ENCODE measurements at places on chromosomes 2 and 18.

DNA sequence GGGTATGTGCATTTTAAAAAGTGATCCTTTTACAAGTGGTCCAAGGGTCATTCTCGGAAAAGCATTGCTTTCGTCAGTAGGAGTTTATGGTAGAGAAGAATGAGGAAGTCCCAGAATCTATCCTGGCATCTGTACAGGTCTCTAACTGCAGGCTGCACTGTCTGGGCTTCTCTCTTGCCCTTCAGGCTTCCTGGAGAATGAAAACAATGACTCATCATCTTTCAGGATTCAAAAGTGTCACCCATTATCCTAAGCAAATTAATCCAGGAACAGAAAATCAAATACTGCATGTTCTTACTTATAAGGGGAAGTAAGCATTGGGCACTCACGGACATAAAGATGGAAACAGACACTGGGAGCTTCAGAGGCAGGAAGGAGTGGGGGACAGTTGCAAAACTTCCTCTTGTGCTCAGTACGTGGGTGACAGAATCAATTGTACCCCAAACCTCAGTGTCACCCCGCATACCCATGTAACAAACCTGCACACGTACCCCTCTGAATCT is 60.2 kb upstream of the TXNDC2 start:
- no peak for DNase-seq

DNA sequence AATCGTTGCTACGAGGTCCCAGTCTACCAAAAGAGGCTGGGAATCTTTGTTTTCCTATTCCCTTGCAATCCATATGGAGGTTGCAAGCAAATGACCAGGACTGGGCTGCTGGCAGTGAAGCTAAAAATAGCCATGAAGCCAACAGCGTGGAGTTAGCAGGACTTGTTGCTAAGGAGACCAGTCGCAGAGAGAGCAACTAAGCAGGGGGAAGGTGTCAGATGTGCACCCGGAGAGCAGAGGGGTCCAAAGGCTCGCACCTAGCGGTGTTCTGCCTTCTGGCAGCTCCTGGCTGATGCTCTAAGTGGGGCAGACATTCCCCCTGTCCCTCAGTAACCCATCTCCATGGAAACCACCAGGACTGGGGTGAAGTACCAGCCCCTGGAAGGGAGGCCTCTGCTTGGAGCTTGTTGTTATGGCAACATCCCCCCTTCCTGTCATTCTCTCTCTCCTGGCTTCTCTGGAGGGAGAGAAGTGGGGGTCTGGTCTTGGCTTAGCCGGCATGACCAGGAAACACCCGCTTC is 84.6 kb downstream of the DNMT3A start:
- DNase-seq, result no peak

- DNase-seq, result no peak
Observed at GRCh38 chr2:25090801-25091200, 48.9 kb downstream of the EFR3B start.

GRCh38 chr2:158686210-158686691 is 108.9 kb upstream of the DAPL1 start:
- DNase-seq, result no peak

- no peak for DNase-seq
Observed at GRCh38 chr18:41873730-41874129, 81.3 kb upstream of the PIK3C3 start.

DNA sequence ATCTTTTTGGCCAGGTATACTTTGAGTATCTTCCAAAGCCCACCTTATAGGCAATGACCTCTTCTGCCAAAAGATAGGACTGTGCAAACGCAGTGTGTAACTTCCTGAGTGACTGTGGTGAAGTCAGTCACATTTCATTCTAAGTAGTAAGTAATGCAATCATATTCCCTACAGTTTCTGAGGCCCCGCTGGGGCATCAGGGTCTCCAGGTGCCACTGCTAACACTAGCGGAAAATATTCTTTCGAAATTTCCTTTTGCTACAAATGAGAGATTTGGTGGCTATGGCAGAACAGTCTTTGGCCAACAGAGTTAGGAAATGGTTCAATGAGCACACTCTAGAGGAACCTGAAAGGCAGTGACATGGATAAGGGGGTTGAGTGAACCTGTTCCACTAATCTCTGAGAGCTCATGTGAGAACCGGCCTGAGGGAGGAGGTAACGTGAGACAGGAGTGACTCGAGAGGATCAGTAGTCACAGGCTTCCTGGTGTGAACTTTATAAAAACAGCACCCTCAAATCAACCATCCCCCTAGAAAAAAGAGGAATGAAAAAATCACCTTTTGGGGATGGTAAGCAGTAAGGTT is 102.6 kb upstream of the LPIN2 start:
- DNase-seq, result no peak

GRCh38 chr2:122451040-122451439 is 695.6 kb downstream of the TSN start:
- no peak for DNase-seq

- no peak for DNase-seq
Observed at GRCh38 chr2:173357346-173357745, 2.7 kb downstream of the CDCA7 start.

- no peak for DNase-seq
Observed at GRCh38 chr2:217562871-217563480, 439.8 kb downstream of the TNS1 start.

DNA sequence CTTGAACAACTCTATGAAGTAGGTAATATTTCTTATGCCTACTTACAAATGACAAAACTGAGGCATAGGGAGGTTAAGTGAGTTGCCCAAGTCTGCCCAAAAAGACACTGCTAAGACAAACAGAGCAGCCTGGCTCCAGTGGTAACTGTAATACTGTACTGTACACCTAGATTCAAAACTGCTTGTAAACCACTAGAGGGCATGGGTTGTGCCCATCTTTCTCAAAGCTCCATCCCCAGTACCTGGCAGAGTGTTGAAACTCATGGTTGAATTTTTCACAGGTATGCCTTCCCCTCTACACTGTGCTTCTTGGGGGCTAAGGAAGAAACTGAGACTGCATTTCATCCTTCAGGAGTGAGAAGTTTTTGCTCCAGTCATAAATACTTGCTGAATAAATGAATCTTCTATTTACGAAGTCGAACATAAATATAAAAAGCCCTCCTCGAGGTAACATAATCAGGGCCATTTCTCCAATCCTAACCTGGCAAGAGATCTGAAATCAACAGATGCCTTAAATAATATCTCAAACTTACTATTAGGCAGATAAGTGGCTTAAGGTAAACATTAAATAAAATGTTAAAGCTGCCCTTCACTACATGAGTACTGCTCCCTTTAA is 2.0 kb downstream of the PPP4R1 start:
- DNase-seq, result peak; percentile 23

GRCh38 chr2:28970464-28971160 is 10.5 kb upstream of the TOGARAM2 start:
- no peak for DNase-seq

- DNase-seq, result no peak
Observed at GRCh38 chr18:10487154-10487553, 32.7 kb downstream of the APCDD1 start.

GRCh38 chr2:180481998-180482397 is 474.9 kb upstream of the CWC22 start:
- DNase-seq, result no peak

- no peak for DNase-seq
Observed at GRCh38 chr18:36128907-36129299, 237 bp downstream of the SLC39A6 start.
